ELF-1 (cell line): ENCODE measurements at places on chromosomes 11 and 22.

GRCh38 chr22:17700778-17701177, 62.2 kb downstream of the BCL2L13 start:
- no peak for DNase-seq

DNA sequence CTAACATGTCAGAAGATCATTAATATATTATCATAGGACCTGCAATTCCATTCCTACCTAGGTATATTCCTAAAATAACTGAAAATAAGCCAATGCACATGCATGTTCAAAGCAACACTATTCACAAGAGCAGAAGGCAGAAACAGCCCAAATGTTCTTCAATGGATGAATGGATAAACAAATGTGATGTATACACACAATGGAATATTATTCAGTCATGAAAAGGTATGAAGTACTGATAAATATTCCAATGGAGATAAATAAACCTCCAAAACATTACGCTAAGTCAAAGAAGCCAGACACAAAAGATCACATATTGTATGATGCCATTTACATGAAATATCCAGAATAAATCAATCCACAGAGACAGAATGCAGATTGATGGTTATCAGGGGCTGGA, 16.8 kb downstream of the AMBRA1 start:
- DNase-seq: no peak

GRCh38 chr11:66996609-66997273, 21.6 kb downstream of the C11orf86 start:
- peak; percentile 55 for DNase-seq

DNA sequence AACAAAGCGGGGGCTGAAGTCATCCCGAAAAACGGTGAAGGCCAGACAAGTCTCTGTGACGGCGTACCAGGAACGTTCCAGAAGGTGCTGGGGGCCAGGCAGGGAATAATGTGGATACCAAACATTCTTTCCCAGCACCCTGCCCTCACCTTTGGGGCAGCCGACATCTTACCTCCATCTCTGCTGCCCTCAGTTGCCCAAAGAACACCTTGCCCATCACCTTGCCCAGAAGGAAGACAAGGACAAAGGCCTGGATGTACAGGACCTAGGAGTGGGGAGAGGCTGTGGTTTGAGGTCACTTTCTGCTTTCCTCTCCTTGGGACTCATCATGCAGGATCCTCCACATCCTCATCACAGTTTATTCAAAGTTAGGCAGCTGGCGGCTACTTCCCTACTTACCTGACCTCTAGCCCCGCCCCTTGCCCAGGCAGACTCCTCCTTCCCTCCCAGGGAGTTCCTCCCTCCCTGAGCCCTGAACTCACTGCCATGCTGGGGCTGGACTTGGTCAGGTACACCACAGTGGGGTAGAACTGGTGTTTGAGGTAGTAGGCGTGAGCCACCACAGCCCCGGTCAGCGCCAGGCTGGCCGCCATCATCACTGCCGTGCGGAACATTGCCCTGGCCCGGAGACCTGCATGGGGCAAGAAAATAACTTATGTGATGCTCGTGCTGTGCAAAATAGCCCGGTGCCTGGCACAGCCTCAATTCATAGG, 1.2 kb downstream of the SYVN1 start:
- DNase-seq: peak; percentile 67

- no peak for DNase-seq
Measured at GRCh38 chr11:45730014-45730413, 64.6 kb upstream of the CHST1 start.

GRCh38 chr11:118621071-118621783, 13.8 kb downstream of the PHLDB1 start:
- peak; percentile 85 for DNase-seq

GRCh38 chr11:57322256-57323166, 2.2 kb downstream of the TNKS1BP1 start:
- peak; percentile 84 for DNase-seq

GRCh38 chr11:122085264-122085663, 30.8 kb downstream of the BLID start:
- no peak for DNase-seq

GRCh38 chr22:40487663-40488249, 117.4 kb downstream of the SGSM3 start:
- DNase-seq: no peak

DNA sequence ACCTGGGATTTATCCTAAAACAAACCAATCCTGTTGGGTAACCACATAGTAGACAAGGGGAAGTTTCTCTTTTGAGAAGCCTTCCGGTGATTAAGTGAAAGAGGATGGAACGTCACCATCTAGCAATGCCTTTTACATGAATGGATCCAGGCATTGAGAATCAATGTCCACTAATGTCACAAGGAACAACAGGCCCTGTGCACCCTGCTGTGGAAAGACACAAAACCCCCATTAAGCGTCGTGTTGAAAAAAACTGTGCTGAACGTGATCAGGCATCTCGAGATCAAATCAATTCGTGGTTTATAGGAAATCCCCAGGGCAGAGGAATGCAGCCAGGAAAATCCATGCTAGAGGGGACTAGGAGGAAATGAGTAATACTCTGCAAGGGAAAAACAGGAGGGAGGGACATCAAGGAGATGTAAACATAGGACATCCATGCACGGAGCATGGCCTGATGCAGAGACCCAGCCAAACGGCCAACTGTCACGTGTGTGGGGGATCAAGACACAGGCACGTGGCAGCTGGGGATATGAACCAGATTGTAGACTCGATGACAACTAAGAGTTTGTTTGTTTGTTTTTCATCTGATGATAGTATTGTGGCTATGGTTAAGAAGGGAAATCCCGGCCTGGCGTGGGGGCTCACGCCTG, 38.6 kb upstream of the CARS1 start:
- peak; percentile 26 for DNase-seq

GRCh38 chr11:33258631-33259205, 1.5 kb downstream of the HIPK3 start:
- no peak for DNase-seq

- DNase-seq: no peak
Measured at GRCh38 chr11:10914050-10914449, 56.2 kb upstream of the ZBED5 start.

- DNase-seq: no peak
Measured at GRCh38 chr11:12983336-12983735, 25.8 kb upstream of the RASSF10 start.

DNA sequence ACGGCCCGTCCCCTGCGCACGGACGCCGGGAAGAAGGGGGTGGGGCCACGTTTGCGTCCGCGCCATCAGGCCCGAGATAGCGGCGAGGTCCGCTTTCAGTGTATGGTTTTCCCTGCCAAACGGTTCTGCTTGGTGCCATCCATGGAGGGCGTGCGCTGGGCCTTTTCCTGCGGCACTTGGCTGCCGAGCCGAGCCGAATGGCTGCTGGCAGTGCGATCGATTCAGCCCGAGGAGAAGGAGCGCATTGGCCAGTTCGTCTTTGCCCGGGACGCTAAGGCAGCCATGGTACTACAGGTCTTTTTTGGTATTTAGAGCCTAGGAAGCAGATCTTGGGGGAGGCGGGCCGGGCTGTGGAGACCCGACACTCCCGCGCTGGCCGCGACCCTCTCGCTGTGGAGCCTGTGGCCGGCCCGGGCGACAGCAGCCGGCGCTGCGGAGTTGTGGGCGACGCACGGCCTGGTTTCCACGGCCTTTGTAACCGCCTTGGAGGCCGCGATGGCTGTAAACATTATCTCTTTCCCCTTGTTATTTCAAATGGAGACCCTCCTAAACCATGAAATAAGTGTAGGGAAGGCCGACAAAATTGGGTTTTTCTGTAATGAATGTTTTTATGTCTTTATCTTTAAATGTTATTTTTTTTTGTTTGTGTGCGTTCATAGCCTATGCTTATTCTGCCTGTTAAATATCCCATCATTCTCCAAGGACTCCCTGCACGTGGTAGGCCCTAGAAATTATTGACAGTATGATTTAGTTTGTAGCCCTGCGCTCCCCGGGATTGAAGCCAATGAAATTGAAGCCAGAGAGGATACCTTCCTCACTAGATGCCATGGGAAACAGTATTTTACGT, at the start of gene AASDHPPT:
TSS of gene AASDHPPT (plus strand) at position 54 of the 847 bp plus-strand sequence. CDS start at position 103, 49 bp downstream.
- no peak for DNase-seq

GRCh38 chr22:23591201-23591791, 11.2 kb upstream of the IGLL1 start:
- peak; percentile 88 for DNase-seq

GRCh38 chr11:134800130-134800529, 388.1 kb upstream of the B3GAT1 start:
- DNase-seq: no peak

DNA sequence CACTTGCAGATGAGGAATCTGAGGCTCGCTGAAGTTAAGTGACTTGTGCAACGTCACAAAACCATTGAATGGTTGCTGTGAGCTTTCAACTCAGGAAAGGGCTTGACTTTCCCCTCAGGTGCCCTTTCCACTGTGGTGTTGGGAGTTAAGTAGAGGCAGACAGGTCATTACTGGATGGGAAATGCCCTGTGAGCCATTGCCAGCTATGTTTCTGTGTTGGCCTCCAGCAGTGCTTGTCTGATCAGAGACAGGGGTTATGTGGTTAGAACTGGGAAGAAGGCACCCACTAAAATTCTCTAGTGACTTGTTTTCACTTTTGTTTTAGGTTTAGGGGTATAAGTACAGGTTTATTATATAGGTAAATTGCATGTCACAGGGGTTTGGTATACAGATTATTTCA, 96.6 kb downstream of the FDX1 start:
- DNase-seq: no peak

DNA sequence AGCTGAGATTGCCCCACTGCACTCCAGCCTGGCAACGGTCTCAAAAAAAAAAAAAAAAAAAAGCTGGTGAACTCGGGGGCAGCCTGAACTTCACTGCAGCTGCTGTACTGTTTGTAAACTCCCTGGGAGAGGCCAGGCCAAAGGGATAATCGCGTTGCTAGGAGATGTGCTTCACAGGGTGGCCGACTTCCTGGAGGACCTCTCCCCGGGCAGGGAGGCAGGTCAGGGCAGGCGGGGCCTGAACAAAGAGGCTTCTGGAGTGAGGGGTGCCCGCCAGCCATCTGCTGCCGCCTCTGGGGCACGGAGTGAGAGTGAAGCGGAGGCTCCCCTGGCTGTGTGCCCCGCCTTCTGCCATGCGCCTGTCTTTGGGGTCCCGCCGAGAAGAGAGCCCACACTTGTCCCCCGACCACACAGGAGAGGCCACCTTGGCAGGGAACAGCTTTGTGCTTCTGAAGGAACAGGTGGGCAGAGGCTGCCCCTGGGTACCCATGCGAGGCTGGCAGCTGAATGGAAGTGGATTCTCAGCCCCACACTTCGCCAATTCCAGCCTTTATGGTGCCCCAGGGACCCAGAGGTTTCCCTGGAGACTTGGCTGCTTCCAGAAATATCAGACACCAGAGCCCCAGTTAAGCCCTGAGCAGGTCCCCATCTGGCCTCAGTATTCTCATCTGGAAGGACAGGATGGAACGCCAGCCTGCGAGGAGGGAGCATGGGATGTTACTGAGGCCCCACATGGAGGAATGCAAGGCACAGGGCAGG, 29.6 kb downstream of the TMEM184B start:
- no peak for DNase-seq

DNA sequence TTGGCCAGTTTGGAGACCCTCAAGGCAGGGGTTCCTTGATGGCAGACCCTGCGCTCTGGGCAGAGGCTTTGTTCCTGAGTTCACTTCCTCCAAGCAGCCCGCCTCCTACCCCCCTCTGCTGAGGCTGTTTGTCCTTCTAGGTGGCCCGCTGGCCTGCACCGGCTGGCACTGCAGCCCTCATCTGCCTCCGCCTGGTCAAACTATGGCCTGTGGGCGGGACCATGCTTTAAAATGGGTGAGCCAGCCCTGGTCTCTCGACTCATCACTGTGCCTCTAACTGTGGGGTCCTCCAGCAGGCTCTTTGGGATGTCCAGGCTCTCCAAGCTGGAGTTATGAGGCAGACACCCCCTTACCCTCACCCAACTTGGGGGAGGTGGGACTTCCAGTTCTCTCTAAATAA, 114.1 kb upstream of the SLC22A12 start:
- DNase-seq: no peak

GRCh38 chr11:100753571-100753970, 66.5 kb downstream of the ARHGAP42 start:
- DNase-seq: peak; percentile 71

GRCh38 chr11:35598254-35599125, 19.8 kb upstream of the FJX1 start:
- DNase-seq: no peak

DNA sequence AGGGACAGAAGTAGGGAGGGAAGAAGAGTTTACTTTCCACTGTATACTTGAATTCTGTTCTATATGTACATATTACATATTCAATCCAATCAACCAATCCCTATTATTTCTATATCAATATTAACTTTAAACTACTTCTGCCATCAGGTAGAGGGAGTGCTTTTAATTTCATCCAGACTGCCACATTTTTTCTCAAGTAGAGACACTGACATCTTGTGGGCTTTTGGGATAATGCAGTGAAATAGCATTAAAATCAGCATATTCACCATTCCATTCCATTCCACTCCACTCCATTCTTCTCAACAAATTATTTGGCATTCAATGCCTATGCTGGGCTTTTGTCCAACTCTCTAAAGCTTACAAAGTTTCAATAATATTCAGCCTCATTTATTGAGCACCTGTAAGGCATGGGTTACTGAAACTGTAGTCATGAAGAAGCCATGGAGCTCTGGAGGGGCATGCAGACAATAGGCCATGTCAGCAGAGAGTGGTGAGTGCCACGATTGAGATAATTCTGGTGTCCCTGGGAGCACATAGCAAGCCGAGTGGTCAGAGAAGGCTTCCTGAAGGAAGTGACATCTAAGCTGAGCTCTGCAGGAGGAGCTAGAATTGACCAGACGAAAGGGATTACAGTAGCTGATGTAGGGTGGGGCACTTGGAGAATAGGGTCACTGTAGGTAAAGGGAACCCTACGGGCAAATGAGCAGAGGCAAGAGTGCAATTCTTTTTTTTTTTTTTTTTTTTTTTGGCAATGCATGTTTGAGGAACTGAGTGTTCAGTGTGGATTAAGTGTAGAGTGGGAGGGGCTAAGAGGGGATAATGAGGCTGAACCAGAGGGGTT, 12.8 kb upstream of the CLPB start:
- no peak for DNase-seq

- DNase-seq: peak; percentile 44
Measured at GRCh38 chr22:49514641-49515040, 313.0 kb downstream of the BRD1 start.

DNA sequence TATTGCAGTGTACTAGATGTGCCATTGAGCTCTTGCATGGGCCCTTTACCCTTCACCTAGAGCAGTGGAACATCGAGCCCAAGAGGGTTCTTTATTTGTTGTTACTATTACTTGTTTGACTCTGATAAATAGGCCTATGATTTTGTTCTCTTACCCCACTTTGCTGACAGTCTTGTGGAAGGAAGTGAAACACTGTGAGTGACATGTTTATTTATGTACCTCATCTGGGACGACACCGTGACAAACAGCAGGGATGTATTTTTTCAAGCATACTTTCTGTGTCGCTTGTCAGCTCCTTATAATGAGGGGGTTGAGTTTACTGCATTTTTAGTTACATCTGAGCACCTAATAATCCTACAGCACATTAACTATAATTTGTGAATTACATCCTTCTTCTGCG, 1010.3 kb upstream of the TENM4 start:
- no peak for DNase-seq
